ENCODE measurements at places on chromosomes 2 and 18.
A peak's percentile ranks its signal among the peaks of the same experiment; 100 is the strongest.

GRCh38 chr2:83233781-83234180 lies 1225.3 kb downstream of the SUCLG1 start:
- DNase-seq, result no peak

GRCh38 chr2:213846856-213847255 lies 562.6 kb downstream of the SPAG16 start:
- DNase-seq, result peak; percentile 40

DNA sequence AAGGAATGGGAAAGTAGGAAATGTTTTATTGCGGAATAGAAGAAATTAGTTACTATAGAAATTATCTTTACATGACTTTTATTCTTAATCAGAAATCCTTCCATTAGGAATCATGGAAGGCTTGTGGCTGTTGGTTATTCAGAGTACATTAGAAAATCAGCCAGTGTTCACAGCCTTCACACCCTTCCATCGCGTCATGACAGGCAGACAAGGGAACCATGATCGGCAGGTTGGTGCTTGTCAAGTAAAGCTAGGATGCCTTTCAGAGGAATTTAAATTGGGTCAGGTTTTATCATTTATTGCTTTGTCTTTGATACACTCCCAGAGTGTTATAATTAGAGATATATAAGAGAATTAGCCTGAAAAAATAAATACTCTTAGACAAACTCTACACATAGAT lies 400.6 kb downstream of the THSD7B start:
- no peak for DNase-seq

DNA sequence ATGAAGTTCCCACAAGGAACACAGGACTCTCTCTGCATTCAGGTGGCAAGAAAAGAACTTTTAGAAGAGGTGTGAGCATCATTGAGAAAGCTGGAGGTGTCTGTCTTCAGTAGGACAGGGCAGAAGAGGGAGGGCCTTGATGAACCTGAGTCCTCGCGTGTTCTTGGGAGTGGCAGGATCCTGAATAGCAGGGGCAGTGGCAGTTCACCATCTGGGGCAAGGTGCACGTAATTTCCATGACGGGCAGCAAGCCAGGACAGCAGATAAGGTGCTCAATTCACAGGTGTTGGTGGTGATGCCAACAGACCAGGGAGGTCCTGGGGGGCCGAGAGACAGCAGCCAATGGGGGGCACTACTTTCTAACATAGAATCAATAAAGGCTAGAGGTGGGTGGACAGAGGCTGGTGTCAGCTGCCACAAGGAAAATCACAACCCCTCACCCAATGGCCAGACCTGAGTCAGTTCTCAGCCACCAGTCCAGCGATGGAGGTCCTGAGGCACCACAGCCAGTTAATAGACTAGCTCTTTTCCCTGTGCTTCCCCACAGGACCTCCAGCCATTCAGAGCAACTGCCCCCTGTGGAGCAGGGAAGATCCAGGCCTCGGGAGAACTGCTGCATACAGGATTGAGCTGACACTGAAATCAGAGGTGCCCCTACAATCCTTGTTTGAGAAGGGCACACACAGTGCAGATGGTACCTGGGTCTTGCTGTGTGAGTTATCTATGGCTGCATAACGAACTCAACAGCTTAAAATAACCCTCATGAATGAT lies 10.9 kb upstream of the HDAC4 start:
- no peak for DNase-seq

DNA sequence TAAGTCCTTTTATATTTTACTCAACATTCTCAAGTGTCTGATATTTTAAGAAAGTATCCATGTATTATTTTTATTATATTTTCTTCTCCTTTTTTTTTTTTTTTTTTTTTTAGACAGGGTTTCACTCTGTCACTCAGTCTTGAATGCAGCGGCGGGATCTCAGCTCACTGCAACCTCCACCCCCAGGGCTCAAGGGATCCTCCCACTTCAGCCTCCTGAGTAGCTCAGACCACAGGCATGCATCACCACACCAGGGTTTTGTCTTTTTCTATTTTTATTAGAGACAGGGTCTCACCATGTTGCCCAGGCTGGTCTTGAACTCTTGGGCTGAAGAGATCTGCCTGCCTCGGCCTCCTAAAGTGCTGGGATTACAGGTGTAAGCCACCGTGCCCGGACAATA lies 212.1 kb downstream of the TCF4 start:
- no peak for DNase-seq

DNA sequence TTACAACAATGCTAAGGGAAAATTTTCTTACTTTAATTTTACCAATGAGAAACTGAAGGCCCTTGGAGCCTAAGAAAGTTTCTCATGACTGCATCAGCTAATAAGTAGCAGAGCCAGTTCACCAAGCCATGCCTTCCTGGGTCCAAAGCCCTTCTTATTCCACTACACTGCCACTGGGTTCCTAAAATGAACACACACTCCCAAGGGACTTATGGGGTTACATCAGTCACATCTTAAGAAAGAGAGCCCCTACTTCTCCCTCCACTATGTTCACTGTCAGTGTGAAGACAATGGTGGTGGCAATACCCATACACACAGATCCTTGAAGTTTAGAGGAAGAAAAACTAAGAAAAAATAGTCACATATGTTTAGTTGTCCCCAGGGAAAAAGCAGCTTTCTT lies 20.6 kb downstream of the MBD2 start:
- DNase-seq, result no peak

GRCh38 chr2:161391737-161392506 lies 24.2 kb upstream of the TBR1 start:
- DNase-seq, result no peak

- no peak for DNase-seq
Measured at GRCh38 chr2:158776231-158776630, 18.9 kb upstream of the DAPL1 start.

DNA sequence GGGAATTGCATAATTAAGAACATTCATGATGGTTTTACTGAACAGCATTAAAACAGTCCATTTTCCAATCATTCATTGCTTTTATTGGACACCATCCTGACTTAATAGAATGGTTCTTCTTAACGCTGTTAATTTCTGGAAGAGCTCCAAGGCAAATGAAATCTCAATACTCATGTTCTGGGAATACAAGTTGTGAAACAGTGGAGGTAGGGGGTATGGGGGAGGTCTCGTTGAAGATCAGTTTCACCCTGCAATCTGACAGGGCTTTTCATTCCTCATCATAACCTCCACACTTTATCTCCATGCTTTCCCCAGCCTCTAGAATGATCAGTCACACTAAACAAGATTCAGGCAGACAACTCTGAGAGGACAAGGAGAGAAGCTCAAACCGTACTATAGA lies 113.6 kb downstream of the ETAA1 start:
- DNase-seq, result peak; percentile 84

DNA sequence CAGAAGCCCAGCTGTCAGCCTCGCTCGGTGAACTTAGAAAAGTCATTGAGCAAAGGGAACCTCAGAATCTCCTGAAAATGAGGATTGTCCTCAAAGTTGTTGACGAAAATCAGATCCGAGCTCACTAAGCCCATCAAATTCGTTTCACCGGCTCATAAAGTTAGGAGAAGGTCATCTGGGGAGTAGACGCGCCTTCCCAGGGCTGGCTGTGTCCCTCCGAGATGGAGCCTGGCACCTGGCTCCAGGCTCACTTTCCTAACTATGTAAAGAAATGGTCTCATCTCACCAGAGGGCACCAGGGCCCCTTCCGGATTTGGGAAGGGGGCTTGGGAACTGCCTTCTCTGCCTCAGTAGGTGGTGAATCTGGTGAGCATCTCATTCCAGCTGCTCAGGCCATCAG lies 145.5 kb downstream of the PXDN start:
- no peak for DNase-seq

DNA sequence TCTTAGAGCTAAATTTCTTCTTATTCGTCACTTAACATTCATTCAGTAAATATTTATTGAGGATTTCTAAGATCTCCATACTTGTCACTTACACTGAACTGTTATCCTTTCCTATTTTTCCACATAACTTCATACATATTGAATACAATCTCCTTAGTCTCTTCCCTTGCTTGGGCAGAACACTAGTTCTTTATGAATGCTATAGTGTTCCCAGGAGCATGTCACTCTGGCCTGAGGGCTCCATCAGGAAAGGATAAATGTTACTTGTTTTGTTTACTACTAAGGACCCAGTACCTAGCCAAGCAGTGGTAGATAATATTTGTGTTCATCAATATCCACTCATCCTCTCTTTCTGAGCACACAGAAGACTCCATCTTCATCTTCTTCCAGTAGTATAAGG lies 544.7 kb downstream of the ZEB2 start:
- DNase-seq, result no peak

GRCh38 chr2:216984937-216985336 lies 125.1 kb upstream of the TNP1 start:
- peak; percentile 45 for DNase-seq

- DNase-seq, result no peak
Measured at GRCh38 chr18:74526488-74526887, 7.8 kb upstream of the CNDP1 start.

- DNase-seq, result peak; percentile 78
Measured at GRCh38 chr2:71385012-71385411, 53.4 kb downstream of the ZNF638 start.

DNA sequence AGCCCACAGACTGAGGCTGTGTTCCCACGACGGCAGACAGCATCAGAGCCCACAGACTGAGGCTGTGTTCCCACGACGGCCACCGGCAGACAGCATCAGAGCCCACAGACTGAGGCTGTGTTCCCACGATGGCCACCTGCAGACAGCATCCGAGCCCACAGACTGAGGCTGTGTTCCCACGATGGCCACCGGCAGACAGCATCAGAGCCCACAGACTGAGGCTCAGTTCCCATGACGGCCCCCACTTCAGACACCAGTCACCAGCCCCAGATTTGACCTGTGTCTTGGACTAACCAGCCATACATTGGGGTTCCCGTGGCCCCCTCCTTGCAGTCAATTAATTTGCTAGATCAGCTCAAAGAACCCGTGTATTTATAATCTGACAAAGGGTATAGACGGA lies 57.8 kb upstream of the SNTG2 start:
- DNase-seq, result no peak

DNA sequence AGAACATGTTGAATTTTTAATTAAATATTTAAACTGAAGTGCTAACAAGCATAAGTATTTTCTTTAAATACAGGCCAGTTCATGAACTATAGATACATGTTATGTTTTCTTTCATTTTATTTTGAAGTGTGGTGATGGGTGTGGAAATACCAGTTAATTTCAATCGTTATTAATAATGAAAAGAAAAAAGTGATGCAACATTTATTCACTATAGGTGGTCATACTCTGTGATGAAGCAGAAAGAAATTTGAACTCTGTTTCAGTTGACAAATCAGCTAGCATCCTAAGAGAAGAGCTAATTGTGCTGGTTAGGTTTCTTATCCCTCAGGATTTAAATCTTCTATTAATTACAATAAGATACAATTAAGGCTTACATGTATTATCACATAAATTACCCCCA lies 795.1 kb upstream of the DDX18 start:
- DNase-seq, result no peak

- peak; percentile 81 for DNase-seq
Measured at GRCh38 chr2:37436323-37436722, 91.9 kb downstream of the QPCT start.

GRCh38 chr2:62304429-62305417 lies 108.8 kb downstream of the B3GNT2 start:
- DNase-seq, result no peak

- no peak for DNase-seq
Measured at GRCh38 chr2:15647622-15648590, 56.2 kb downstream of the DDX1 start.

GRCh38 chr2:65553504-65554074 lies 121.2 kb upstream of the SPRED2 start:
- peak; percentile 15 for DNase-seq

DNA sequence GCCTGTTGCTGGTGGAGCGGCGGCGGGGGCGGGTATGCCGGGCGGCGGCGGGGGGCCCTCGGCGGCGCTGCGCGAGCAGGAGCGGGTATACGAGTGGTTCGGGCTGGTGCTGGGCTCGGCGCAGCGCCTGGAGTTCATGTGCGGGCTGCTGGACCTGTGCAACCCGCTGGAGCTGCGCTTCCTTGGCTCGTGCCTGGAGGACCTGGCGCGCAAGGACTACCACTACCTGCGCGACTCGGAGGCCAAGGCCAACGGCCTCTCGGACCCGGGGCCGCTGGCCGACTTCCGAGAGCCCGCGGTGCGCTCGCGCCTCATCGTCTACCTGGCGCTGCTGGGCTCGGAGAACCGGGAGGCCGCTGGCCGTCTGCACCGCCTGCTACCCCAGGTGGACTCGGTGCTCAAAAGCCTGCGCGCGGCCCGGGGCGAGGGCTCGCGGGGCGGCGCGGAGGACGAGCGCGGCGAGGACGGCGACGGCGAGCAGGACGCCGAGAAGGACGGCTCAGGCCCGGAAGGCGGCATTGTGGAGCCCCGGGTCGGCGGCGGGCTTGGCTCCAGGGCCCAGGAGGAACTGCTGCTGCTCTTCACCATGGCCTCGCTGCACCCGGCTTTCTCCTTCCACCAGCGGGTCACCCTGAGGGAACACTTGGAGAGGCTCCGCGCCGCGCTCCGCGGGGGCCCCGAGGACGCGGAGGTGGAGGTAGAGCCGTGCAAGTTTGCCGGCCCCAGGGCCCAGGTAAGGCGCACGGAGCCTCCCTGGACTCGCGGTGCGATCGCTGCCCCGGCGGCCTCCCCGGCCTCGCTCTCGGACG lies 1.0 kb downstream of the ZCCHC2 start:
- DNase-seq, result peak; percentile 52

- DNase-seq, result no peak
Measured at GRCh38 chr18:50401888-50402287, 27.0 kb downstream of the SKA1 start.

DNA sequence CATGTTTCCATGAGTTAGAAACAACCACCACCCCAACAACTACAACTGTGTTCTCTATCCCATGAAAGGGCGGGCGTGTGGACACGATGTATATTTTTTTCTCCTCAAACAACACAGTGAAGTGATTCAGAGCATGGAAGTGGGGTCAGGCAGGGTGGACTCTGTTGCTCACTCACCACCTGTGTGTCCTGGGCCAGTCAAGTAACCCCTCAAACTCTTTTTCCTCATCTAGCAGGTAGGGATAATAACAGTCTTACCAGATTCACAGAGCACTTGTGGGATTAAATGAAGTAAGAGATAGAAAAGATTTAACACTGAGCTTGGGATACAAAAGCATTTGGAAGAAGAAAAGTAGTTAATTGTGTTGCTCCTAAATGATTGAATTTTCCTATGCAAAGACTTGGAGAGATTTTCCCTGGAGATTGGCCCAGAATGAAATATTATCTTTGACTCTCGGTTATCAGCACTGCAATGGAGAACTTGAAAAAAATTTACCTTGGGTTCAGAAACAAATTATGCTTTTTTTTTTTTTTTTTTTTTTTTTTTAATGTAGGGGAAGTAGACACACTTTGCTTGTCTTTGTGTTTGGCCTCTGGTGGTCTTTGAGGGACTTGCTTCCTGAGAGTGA lies 161.9 kb upstream of the EPAS1 start:
- no peak for DNase-seq

- DNase-seq, result no peak
Measured at GRCh38 chr2:28729698-28730097, 21.9 kb upstream of the PPP1CB start.

- DNase-seq, result no peak
Measured at GRCh38 chr18:36901277-36901701, 72.4 kb downstream of the KIAA1328 start.

GRCh38 chr18:57188851-57189557 lies 42.1 kb downstream of the BOD1L2 start:
- no peak for DNase-seq
